NCI-H226 (cell line): ENCODE measurements at places on chromosomes 12 and 14.

DNA sequence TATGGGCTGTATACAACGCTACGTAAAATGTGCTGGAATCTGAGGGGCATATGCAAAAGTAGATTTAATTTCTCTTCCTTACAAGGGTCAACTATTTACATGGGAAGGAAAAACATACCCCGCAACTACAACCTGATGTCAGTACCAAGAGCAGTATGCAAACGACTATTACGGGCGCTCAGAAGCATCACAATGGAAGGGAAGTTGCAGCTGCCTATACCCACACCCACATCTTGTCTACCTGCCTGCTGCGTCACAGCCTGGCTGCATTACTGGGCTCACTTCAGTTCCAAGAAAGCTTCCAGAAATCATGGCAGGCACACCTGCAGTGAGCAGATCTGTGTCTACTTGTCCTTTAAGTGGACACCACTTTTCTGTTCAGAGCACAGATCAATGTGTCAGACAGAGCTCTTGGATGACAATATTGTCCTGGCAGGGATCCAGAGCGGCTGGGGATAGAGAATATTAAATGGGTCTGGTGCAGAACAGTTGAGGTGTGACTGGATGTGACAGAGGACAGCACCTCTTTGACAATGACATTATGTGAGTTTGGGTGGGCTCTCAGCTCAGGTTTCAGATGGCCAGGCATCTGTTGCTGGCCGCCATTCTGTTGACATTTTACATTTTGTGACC lies 41.5 kb upstream of the GNG2 start:
- no peak for DNase-seq

GRCh38 chr12:124655048-124655697 lies 87.8 kb upstream of the NCOR2 start:
- DNase-seq, result peak; percentile 28

DNA sequence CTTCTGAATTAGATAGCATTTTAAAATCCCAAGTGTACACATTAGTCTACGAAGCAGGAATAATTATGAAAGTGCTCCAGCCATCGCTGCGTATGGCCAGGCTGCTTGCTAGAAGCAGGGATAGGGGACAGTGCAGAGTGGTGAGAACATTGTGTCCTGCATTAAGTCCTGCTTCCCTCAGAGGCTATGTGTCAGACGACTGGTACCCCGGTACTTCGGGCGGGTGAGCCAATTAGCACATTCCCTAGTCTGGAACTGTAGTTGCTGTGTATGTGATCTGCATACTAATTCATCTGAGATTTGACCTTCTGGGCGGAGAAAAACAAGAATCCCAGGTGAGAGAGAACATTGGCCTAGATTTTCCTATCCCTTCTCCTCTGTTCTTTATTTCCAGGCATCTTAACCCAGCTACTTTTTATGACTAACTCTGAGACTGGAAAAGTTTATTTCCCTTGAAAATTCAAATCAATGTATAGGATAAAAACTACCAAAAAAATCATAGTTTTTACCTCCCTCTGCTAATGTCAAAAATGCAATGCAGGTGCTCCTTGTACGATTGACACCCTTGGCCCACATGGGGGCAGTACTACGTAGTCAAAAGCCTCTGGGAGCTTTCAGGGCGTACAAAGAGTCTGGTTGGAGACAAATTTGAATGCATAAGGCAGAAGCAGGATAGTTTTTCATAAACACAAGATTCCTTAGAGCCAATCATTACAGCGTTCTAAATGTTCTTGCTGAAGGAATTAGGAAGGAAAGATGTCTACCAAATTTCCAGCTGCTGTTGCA lies 764.3 kb downstream of the NOVA1 start:
- no peak for DNase-seq

GRCh38 chr12:1595026-1595561 lies 713 bp upstream of the FBXL14 start:
- DNase-seq, result no peak

DNA sequence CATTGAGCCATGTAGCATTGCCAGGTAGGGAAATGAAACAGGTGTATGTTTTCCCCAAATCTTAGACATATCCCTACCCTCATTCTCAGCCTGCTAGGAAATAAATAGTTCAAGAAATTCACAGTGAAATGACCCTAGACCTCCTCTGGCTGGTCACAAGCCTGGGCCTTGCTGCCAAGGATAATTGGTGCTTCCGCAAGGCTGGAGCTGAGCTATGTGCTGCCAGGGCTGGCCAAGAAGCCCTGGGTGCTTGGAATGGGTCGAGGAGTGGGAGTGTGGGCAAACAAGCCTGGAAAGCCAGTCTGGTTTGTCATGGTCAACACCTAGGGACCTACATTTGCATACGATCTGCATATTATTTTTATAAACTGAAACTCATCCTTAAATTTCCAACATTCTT lies 31.3 kb upstream of the SLC10A1 start:
- no peak for DNase-seq

- DNase-seq, result peak; percentile 38
These were observed 164.4 kb downstream of the FBXL14 start for GRCh38 chr12:1429980-1430379.

DNA sequence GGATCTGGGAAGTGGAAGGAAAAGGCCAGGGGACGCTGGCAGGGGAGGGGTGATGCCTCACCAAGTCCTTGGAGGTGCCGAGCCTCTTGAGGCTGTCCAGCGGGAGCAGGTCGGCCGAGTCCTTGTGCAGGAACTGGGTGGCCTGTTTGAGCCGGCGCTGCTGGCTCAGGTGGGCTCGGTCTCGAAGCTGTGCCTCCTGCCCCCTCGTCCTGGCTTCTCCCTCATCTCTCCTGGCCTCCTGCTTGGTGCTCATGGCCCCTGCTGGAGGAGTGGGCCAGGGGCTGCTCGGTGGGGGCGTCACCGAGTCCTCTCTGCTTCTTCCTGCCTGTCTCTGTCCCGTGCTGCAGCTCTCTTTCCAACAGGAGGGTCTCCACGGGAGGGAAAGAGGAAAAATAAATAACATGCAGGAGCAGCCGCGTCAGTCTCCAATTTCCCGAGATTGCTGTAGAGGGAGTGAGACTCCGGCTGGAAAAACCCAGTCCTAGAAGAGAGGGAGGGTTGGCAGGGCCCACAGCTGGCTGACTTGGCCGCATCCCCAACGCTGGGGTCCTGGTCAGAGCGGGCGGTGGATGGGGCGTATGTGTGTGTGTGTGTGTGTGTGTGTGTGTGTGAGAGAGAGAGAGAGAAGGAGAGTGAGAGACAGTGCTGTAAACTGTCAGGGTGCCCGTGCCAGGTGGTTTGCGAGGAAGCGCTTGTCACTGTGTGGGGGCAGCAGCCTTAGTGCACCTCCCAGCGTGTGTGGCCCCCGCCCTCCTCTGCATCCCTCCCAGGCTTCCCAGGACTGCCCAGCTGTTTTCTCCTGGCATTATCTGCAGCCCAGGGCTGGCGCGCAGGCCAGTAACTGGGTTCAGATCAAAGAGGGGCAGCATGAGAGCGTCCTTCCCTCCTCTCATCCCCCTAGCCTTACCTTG lies at the start of gene NRIP2:
NRIP2 (minus strand) TSS at position 455 of the 911 bp plus-strand sequence; CDS start at position 403, 52 bp downstream.
- DNase-seq, result no peak

GRCh38 chr12:71627438-71628002 lies 36.1 kb downstream of the ZFC3H1 start:
- no peak for DNase-seq

DNA sequence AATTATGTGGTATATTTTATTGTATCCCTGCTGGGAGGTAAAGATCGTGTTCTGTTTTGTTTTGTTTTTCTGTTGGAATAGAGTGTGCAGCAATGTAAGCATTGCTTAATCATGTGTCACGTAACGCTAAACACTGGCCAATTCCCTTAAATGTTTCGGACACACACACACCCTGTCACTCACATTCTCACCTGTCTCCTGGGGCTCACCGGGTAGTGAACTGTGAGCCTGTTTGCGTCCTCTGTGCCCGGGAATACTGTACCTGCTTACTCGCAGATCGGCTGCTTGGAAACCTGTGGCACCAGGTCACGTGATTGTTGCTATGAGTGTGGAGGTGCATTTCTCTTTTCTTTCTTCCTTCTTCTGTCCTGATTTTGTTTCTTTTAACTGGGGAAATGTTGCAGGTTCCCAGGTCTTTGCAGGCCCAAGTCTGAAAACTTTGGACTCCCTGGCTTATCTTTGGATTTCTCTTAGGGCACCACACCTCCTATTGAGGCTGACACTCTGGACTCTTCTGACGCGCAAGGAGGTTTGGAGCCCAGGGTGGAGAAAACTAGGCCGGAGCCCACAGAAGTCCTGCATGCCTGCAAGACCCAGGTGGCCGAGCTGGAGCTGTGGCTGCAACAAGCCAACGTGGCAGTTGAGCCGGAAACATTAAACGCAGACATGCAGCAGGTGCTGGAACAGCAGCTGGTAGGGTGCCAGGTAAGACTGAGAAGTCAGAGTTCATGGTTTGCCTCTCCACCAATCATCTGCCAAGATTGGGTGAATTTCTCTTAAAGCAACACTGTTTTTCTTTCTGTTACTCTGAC lies 181.1 kb downstream of the ESR2 start:
- no peak for DNase-seq

DNA sequence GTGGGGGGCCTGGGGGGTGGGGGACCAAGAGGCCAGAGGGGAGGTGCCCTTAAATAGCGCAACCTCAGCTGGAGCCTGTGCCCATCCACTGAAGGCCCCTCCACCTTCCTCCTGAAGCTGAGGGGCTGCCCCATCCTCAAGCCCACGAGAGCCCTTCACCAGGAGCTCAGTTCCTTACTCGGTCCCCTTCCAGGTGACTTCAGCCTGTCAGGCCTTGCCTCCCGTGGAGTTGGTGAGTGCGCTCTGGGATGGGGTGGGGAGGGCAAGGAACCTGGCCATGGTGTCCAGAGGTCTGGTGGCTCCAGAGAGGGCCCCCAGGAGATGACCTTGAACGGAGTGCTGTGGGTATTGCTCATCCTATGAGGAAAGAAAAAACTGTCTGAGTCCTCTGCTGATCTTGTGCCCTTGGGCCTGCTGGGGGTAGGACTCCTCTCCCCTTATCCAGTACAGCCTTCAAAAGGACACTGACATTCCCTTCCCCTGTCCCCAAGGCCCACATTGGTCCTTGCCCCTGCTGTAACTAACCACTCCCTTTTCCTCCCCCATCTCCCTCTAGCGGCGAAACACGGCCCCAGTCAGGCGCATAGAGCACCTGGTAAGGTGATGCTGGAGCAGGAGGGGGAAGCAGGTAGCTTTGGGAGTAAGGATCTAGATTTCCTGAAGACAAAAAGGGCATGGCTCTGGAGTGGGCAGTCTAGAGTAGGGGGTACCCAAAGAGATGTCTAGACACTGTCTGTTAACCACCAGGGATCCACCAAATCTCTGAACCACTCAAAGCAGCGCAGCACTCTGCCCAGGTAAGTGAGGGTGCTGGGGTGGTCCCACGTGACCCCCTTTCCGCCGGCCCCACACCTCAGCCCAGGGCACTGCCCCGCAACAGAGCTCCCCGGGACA lies 3.6 kb downstream of the TNS2 start:
- DNase-seq, result no peak

DNA sequence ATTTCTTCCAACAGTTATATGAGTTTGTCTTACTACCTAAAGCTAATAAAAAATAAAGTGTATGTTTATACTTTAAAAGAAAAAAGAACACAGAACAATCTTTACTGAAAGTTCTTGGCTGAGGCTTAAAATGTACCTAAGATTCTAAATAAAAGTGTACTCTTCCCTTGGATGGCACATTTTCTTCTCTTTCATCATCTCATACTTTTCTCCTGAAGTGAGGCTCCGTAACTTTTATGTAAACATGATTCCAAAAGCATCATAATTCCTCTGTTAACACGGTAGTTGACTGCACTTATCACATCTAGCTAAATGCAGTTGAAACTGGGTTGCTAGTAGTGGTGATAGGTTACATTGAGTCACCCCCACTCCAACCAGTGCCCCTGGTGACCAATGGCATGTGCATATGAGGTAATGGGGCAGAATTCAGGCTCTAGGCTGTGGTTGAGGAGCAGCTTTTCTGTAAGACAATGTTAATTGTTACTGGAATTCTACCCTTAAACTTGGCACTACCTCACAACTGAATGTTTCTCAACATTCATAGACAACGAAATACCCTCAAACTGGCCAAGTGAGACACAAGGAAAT lies 38.4 kb downstream of the WASHC3 start:
- peak; percentile 3 for DNase-seq
